ENCODE measurements at places on chromosomes 2 and 18.
A peak's percentile ranks its signal among the peaks of the same experiment; 100 is the strongest.

- DNase-seq = no peak
These were observed 30.2 kb downstream of the LONRF2 start for GRCh38 chr2:100292022-100292580.

- DNase-seq = no peak
These were observed 428.4 kb upstream of the DCC start for GRCh38 chr18:51911584-51911983.

DNA sequence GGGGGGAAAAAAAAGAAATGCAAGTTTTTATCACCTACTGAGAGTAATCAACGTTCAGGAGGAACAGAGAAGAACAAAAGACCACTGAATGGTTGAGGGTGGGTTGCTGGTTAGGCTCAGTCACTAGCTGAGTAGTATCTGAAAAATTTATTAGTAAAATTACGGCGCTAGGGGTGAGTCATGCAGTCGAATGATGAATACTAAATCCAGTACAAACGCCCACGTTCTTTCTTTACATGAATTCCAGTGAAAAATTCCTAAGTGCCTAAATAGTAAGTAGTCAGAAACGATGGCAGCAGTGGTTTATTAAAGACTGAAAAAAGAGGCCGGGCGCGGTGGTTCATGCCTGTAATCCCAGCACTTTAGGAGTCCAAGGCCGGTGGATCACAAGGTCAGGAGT is 52.0 kb downstream of the TEKT4 start:
- no peak for DNase-seq

GRCh38 chr18:42745931-42746330 is 369.6 kb downstream of the RIT2 start:
- DNase-seq = no peak

DNA sequence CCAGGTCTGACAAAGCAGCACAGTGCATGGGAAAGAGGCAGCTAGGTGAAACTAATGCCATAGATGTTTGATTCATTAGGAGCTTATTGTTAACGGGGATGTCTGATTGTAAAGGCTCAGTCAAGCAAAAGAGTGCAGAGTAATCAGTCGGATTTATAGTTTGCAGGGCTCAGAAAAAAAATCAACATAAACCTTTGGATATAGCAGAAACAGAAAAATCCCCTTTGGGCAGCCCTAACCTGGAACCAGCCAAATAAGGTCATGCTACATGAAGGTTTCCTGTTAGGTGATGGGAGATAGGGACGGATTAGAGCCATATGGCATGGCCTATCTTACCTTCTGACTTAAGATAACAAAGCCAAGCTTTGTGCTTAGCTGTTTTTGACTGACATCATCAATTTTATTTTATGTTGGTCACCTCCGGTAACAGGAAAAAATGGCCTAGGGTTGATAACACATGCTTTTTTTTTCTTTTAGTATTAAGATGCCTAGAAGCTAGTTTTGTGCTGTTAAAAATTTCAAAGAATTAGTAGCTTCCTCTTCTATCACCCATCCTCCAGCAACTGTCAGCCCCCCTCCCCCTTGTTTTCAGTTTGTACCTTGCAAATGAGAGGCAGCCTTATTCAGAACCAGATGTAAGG is 60.7 kb upstream of the ZEB2 start:
- no peak for DNase-seq

DNA sequence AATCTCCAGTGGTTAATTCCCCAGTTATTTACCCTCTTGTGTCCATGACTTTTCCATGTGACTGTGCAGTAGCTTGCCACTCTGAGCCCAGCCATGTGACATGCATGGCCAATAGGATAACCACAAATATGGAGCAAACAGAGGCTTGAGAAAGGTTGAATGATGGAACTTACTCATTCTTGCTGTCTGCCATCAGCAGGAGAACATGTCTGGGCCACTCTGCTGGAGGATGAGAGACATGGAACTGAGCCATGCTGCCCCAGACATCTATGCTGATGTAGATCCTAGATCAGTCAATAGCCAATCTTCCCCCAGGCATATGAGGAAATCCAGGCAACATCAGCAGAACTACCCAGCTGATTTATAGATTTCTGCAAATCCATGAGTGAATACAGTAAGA is 992.3 kb upstream of the FANCL start:
- DNase-seq = no peak

DNA sequence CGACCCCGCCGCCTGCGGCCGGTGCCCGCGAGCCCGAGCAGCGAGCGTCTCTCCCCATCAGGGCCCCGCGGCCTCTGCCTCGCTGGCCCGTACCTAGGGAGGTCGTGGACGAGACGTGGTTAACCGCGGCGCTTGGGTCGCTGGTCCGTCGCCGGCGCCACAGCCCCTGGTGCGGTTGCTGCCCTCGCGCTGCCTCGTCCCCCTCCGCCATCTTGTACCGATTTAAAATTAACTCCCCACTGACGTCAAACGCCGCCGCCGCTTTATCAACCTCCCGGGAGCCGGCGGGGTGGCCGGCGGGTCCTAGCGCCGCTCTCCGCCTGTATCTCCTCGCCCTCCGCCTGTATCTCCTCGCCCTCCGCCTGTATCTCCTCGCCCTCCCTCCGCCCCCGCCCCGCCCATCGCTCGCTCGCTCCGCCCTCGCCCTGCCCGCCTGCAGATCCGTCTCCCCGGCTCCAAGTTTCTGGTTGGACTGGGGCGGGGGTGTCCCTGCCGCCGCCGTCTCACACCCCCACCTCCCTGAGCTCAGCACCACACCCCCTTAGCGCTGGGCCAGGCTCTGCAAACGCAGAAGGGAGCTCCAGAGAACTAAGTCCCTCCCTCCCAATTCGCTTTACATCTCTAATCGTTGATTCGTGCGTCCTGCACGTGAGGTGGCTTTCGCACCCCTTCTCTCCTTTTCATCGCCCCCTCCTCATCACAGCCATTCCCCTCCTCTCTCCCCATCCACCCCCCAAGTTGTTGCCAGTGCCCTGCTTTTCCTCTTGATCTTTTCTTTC is at the start of gene ATL2:
Gene ATL2, minus strand, starts transcription at position 224 of the 779 bp plus-strand sequence. Its CDS starts 13 bp downstream, at position 211.
- DNase-seq = peak; percentile 24

DNA sequence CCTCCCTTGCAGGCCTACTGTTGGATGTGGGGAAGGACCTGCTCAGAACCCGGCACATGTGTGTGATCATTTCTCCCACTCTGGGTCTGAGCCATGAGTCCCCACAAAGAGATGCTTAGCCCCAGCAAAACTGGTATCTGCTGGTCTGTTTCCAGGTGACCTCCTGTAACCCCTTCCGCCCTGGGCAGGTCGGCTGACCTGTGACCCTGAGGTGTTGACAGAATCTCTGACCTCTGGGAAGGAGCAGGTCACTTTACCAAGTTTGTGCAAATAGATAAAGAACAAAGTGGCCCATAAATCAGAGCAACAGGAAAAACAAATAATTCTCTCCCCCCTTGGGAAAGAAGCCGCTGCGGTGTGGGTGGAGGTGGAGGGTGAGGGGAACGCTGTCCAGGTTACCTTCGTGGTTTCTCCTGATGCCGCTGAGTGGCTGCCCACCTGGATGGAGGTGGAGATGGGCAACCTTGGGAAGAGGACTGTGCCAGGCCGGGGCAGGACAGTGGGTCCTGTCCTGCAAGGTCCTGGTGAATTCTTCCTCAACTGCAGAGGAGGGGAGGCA is 174.0 kb upstream of the MYCN start:
- DNase-seq = no peak

GRCh38 chr18:35618696-35619095 is 37.2 kb downstream of the GALNT1 start:
- DNase-seq = no peak

GRCh38 chr2:121907928-121908327 is 152.5 kb downstream of the TSN start:
- no peak for DNase-seq

DNA sequence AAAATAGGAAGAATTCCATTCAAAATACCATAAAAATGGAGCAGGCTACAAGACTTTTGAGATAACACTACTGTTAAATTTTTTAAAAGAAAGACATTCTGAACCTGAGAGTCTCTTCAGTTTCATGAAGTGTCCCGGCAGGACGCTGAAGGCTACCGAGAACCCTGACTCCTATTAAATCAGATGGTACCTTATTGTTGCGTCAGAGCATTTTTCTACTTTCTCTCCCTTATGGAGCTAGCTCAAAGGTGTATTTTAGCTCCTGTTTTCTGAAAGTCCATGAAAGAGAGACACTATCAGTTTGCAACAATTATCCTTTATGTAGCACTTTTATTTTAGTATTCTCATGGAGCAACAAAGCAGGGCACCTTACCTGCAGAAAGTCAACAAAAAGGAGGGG is 626.7 kb downstream of the IRS1 start:
- DNase-seq = no peak
